Astrocyte of the spinal cord (primary cell): ENCODE measurements at places on chromosomes 5 and 9.
A peak's percentile ranks its signal among the peaks of the same experiment; 100 is the strongest.

DNA sequence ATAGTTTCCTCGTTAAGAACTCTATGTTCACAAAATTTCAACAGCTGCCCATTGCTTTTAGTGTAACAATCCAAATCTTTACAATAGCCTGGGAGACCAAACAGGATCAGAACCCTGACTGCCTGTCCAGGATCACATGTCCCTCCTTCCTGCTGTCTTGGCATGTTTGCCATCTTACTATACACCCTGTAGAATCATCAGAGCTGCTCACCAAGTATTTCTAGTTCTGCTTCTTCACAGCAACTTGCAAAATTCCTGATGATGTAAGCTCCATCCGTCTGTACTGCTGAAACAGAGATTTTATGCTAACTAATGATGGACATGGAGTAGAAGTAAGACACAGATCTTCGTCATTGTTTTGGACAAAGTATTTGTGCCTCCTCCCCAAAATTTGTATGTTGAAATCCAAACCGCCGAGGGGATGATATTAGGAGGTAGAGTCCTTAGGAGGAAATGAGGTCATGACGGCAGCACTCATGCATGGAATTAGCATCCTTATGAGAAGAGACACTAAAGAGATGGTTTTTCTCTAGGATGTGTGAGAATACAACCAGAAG, 464.9 kb upstream of the BRINP1 start:
- DNase-seq, result no peak

DNA sequence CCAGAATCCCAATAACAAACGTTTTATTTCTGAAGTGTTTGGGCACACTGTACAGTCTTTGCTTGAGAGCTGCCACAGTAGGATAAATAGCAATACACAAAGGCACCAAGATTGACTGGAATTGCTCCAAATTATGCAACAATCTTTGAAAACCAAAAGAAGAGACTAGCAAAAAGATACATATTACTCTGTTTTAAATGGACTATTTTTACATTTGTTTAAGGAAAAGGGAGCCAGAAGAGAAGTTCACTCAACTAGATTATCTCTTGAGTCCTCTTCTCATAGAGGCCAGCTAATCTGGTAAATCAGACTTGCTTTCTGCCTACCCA, 385.0 kb upstream of the SLC30A5 start:
- DNase-seq, result no peak

GRCh38 chr9:13378154-13378553, 98.7 kb upstream of the MPDZ start:
- peak; percentile 15 for DNase-seq

- no peak for DNase-seq
These were observed 75.9 kb downstream of the TENT4A start for GRCh38 chr5:6788956-6789649.
